ENCODE measurements at places on chromosomes 7 and 10.

- no peak for DNase-seq
Observed at GRCh38 chr10:118868589-118868988, 113.8 kb upstream of the CACUL1 start.

DNA sequence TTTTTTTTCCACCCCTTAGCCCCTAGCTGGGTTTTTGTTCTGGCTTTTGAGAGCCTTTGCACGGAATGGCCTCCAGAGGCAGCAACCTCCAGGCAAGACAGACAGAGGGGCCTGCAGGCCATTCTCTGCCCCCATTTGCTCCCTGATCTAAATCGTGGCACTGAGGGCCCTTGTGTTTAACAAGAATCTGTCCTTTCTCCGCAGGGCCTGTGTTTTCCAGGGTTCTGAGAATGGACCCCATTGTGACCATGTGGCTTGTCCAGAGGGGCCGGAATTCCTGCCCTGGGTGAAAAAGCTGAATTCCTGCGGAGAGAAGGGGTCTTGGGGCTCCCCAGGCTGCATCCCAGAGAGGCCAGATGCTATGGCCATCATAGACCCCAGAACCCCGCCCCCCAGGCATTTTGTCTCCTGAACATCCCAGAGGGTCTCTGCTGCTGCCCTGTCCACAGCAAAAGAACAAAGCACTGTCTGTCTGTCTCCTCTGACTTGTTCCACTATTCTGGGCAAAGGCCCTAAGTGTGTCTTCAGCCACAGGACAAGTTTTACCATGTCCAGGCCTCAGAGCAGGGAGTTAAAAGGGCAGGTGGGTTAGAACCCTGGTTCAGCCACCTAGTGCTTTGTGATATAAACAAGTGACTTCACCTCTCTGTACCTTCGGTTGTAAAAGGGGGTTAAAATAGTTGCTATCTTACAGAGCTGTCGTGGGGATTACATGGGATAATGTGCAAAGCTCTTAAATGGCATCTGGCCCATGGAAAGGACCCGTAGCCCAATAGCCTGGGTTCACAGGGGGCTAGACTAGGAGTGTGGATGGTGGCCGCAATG is 155.6 kb downstream of the SH3PXD2A start:
- DNase-seq, result no peak

- DNase-seq, result no peak
Observed at GRCh38 chr7:144668503-144668902, 167.3 kb downstream of the TPK1 start.

DNA sequence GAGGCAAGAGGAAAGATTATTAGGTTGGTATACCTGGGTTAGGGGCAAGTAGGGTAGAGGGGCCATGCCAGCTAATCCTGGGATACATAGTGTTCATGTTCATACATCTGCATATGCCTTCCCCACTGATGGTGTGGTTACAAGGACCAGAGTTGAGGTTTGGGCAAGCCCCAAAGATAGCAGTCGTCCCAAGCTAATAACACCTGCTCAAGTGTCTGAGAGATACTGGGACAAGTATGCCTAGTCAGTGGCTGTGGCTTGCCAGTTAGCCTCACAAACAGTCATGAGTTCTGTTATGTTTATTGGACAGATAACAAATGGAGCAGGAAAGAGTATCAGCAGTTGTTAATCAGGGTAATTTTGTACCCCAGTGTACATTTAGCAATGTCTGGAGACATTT is 139.6 kb downstream of the ADAM22 start:
- no peak for DNase-seq

DNA sequence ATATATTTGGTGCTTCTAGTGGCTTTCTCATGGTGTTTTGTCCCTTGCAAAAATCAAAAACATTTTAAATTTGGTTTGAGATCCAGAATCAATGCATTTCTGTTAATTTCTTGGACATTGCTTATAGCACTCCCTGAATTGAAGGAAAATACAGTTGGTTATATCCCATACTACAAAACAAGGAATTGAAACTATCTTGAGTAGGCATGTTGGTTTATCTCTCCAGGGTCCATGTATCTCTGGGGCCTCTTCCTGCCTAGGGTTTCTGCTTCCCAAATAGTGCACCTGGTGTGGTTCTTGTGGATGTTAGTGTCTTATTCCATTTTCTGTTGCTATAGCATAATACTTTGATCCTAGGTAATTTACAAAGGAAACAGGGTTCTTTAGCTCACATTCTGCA is 212.4 kb downstream of the CAMK1D start:
- no peak for DNase-seq

- no peak for DNase-seq
Observed at GRCh38 chr7:24877790-24878311, 102.1 kb downstream of the OSBPL3 start.

GRCh38 chr10:107616031-107616430 is 451.5 kb upstream of the SORCS1 start:
- DNase-seq, result no peak

GRCh38 chr7:155267436-155267835 is 30.2 kb upstream of the INSIG1 start:
- no peak for DNase-seq

DNA sequence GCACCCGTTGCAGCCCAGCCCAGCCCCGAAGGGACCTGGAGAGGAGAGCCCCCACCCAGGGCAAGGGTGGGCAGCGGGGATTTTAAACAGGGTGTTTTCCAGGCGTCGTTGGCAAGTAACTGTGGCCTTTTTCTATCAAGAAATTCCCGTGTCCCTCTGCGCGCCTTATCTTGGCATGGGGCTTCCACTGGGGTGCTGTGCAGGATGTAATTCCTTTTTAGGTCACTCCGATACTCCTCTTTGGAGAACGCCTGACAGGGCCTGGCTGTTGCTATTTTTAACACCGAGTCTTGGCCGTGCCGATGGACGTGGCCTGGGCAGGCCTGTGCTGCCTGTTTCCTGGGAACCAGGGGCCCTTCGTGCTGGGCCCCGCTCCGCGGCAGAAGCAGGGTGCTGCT is 93.8 kb downstream of the INPP5A start:
- DNase-seq, result no peak

DNA sequence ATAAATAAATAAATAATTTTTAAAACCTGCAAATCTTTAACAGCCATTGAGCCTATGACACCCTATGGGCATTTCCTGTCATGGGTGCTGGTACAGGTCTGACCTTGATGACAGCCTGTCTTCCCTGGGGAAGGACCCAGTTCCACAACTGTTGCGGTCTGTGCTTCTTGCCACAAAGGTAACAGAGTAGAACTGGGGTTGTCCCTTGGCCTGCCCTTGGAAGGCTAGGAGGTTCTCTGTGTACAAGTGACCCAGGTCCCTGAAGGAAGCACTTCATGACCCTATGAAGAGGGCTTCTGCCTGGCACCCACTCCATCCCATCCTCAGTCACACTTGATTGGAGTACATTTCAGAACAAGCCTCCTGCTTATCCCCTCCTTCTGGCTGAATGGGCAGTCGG is 66.9 kb downstream of the OGDH start:
- DNase-seq, result no peak

DNA sequence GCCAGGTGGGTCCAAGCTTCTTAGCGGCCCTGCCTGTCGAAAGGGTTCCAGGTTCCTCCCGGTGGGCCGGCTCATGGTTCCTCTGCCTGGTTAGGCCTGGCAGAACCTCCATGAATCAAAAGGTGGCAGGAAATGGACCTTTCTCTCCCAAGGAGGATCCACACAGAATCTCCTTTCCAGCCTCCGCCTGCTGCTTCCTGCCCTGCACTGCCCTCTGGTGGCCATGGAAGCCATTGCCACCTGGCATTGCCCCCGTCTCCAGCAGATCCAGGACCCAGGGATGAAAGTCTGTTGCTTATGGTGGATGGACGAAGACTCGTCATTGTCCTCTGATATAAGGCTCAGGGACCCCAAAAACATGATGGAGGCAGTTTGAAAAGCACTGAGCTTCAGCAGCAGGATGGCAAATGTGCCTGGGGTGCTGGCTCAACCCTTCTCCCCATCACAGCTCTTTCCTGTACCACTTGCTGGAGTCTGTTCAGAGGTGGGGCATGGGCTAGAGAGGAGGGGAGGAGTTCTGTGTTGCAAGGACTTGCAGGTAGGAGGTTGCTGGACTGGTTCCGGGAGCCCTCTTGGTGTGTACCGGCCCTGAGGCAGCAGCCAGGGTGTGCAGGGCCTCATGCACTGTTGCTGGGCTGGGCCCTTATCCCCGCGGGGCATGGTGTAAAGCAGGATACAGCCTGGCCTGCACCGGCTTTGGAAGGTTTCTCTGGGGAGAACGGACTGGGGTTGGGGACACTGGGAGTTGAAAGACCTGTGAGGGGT is 11.3 kb upstream of the INMT start:
- peak; percentile 57 for DNase-seq

DNA sequence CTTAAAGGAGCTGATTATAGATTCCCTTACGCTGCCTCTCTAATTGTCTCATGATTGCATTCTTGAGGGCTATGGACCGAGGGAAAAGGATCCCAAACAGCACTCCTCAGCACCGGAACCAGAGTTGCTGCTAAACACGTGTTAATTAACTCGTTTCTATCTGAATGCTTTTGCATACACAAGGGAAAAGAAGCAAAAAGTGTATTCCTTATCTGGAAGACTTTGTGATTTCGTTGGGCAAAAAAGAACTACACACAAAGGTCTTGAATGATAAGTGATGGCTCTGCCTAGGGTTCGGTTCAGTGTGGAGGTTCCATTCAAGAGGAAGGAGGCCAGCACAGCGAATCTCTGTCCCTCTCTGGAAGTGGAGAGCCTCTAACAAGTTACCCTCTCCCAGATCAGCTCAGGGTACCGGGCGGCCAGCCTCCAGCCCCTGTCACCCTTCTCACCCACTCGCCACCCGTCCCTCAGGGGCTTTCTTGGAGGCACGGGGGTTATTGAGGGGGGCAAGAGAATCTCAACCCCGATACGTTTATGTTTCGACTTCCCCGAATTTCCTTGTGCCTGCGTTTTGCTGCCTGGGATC is 515 bp upstream of the SLC4A2 start:
- no peak for DNase-seq

DNA sequence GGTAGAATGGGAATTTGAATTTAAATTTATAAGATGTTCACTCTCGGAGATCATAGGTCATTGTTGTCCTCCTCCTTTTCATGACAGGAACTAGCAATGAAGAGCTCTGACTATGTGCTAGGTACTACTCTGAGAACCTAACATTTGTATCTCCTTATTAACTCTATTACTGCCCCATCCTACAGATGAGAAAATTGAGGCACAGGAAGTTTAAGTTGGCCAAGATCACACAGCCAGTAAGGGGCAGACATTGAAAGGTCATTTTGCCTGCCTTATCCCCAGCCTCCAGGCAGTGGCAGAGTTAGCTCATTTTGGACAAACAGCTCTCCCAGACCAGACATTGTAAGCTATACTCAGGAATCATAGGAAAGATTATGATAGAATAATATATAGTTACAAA is 6.0 kb downstream of the SRGN start:
- DNase-seq, result no peak

- DNase-seq, result no peak
Observed at GRCh38 chr7:22066522-22066921, 120.8 kb upstream of the CDCA7L start.

DNA sequence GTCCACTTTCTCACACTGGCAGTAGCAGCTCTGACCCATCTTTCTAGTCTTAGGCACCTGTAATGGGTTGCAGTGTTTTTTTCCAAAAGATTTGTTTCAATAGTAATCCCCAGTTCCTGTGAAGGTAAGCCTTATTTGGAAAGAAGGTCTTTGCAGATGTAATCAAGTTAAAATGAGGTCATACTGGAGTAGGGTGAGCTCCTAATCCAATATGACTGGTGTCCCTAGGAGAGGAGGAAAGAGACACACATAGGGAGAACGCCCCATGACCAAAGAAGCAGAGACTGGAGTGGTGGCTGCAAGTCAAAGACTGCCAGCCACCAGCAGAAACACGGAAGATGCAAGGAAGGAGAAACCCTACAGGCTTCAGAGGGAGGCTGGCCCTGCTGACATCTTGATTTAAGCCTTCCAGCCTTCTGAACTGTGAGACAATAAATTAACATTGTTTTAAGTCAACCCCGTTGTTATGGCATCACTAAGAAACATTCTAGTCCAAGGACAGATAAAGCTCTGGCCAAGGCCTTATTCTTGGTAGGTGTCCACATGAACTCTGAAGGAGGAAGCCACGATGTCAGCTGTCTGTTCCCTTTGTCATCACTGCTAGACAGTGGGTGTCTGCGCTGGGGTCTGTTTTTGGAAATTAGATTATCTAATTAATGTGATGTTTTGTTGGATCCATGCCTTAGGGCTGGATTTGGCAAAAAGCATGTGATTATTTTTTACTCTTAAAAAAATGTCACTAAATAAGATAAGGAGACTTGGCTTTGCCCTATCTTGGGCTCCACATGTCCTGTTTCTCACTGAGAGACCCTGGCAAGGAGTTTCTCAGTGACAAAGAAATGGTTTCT is 214.9 kb downstream of the KCNMA1 start:
- DNase-seq, result no peak

DNA sequence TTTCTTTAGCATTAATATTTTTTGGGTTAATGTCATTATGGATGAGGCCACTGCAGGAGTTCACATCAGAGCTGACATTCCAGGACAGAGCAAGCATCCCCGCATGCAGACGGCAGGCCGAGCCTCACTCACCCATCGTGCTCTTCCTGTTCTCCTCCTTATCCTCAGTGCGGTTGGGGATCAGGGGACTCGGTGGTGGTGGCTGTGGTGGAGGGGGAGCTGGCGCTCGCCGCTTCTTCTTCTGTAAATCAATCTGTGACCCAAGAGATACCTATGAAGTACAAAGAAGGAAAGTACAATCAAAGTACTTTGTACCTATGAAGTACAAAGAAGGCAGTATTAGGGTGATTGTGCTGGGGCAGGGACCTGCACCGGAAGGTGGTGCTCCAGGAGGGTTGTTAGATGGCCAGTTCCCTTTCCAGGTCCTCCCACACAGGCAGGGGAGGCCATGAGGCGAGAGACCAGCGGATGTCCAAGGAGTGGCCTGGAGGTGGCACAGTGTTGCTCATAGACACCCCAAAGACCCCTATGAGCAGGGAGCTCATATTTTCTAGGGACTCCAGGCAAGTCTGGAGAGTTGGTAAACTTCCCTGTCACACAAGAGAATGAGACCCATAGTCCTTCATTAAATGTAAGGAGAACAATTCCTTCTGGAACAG is 231.4 kb downstream of the COBL start:
- DNase-seq, result no peak

GRCh38 chr7:137691566-137691965 is 155.2 kb downstream of the DGKI start:
- DNase-seq, result no peak

- no peak for DNase-seq
Observed at GRCh38 chr10:4383651-4384098, 442.3 kb upstream of the AKR1E2 start.

GRCh38 chr10:61486738-61487396 is 33.7 kb upstream of the TMEM26 start:
- no peak for DNase-seq

DNA sequence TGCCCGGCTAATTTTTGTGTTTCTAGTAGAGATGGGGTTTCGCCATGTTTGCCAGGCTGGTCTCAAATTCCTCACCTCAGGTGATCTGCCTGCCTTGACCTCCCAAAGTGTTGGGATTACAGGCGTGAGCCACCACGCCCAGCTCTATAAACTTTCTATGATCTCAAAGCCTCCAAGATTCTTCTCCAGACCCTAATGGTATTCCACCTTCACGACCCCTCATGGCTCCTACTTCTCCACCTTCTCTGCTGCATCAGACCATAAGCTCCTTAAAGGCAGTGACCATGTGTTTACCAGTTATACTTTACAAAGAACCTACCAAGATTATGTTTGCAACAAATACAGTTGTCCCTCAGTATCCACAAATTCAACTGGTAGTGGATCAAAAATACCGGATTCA is 10.1 kb upstream of the BAZ1B start:
- no peak for DNase-seq

GRCh38 chr10:75464478-75465449 is 33.3 kb downstream of the LRMDA start:
- DNase-seq, result no peak

- DNase-seq, result no peak
Observed at GRCh38 chr10:55063811-55064210, 262.8 kb upstream of the PCDH15 start.

All from stimulated activated CD8-positive, alpha-beta memory T cell treated with anti-CD3 and anti-CD28 coated beads, Interleukin-4, amount 100 ng/mL, for 4 hours (primary cell).